ENCODE measurements at places on chromosomes 2 and 18. TPM values are rescaled to one million over a fixed set of nuclear protein-coding genes. Genes with fewer than 3 reads are reported as not detected.

GRCh38 chr18:63302220-63302619 is 17.3 kb downstream of the BCL2 start:
- no peak for DNase-seq

DNA sequence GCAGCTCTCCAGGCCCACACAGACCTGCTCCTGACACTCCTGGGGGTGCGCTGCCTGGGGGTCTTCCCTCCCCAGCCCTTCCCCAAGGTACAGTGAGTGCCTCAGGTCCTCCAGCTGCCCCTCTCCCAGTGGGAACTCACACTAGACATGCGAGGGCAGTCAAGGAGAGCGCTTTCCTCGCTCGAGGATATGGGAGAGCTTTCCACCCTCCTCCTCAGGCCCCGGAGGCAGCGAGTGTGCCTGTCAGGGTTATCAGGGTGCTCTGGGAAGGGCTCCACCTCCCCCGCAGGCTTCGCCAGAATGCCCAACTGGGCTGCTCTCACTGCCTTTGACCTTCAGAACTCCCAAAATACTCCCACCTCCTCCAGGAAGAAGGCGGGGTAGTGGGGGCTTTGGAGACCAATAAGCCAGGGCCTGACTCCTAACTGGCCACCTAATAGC is 85.7 kb upstream of the LAPTM4A start:
- DNase-seq = no peak

DNA sequence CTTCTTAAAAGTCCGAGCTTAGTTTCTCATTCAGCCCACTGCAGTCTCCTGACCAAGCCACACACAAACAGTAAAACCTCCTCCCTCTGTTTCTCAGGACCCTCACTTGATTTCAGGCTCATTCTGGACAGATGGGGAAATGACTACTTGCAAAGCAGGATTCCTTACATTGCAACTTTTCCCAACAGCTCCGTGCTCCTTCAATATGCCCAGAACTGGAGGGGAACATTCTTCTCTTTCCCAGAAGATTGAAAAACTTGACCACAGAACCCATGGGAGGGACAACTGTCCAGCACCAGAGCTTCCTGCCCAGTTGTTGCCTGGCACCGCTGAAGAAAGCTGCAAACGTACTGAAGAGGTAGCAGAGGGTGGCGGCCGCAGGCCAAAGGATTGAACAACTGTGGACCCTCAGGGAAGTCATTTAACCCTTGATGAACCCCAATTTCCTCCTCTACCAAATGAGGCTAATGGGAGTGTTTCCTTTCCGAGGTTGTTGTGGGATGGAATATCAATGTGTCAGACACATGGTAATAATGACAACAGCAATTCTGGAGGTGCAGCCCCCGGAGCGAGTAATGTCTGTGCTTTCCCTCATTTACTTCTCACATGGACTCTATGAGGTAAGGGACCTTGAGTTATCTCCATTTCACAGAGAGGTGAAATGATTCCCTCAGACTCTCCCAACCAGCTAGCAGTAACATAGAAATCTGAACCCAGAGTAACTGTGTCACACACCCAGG is 25.0 kb downstream of the BCL11A start:
- no peak for DNase-seq

- DNase-seq = peak; percentile 64
These were observed 261.0 kb downstream of the NYAP2 start for GRCh38 chr2:225660262-225661131.

- DNase-seq = no peak
These were observed 23.4 kb downstream of the ARHGAP15 start for GRCh38 chr2:143152637-143153036.

DNA sequence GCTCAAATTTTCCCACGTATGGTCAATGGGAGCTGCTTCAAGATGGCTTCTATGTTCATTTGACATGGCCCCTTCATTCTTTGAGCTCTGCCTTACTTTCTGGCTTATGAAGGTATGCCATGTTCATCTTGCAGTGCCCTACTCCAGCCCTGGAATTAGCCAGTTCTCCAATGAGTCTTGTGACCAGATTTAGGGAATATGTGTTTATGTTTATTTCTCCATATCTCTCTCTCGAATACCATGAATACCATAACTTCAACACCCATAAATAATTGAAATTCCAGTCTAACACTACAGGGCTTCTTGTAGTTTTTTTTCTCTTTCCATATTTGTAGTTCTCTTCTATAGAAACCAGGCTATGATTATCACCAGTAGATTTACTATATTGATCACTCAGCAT is 39.7 kb downstream of the EPB41L5 start:
- DNase-seq = no peak

- DNase-seq = no peak
These were observed 711 bp downstream of the DOK6 start for GRCh38 chr18:69401226-69401971.

GRCh38 chr2:204732019-204732418 is 186.7 kb downstream of the PARD3B start:
- no peak for DNase-seq

GRCh38 chr18:31652357-31652756 is 32.0 kb downstream of the B4GALT6 start:
- DNase-seq = no peak

- DNase-seq = no peak
These were observed 4.6 kb downstream of the RND3 start for GRCh38 chr2:150482667-150483400.

GRCh38 chr18:39841482-39842365 is 2113.3 kb upstream of the PIK3C3 start:
- DNase-seq = peak; percentile 48

GRCh38 chr2:181457741-181458425 is 697 bp downstream of the ITGA4 start:
- no peak for DNase-seq

- no peak for DNase-seq
These were observed 818.9 kb upstream of the ACVR2A start for GRCh38 chr2:147025646-147026585.

DNA sequence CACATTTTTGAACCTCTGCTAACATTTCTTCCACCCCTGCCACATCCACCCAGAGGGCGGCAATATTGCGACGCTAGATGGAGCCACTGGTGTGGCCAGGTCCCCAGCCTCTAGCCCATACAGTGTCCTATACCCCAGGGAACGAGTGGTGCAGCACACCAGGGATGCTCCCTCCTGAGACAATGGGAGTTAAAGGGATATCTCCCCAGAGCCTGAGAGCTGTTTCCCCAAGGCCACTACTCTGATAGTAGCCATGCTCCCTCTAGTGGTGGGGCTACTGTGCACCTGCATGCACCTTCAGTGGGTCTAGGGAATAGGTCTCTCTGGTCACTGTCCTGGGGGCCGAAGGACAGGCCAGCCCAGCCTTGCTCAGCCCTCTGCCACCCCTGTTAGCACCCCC is 336.4 kb upstream of the FSHR start:
- DNase-seq = no peak

DNA sequence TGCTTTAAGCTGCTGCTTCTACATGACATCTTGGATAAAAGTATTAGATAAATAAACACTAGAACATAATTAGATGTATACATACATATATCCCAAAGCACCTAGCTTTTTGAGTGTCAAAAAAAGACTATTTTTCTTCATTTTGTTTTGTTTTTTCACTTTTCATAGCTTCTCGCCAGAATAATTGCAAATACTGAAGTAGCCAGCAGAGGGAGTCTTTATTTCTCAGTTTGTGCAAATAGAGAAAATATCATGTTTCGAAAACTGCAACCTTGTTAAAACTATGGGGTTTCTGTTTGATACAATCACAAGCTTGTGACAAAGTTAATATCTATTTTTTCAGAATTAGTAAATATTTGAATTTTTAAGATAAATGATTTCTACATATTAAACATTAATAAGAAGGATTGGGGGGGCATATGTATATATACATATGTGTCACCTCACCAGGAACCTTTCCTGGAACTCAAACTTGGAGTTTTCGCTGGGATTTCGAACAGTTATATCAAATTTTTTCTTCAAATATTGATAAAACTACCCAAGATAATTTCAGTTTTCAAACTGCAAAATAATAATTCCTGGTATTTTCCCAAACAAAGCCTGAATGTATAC is 61.0 kb downstream of the GRB14 start:
- DNase-seq = peak; percentile 22

GRCh38 chr18:37179384-37179783 is 350.5 kb downstream of the KIAA1328 start:
- no peak for DNase-seq

DNA sequence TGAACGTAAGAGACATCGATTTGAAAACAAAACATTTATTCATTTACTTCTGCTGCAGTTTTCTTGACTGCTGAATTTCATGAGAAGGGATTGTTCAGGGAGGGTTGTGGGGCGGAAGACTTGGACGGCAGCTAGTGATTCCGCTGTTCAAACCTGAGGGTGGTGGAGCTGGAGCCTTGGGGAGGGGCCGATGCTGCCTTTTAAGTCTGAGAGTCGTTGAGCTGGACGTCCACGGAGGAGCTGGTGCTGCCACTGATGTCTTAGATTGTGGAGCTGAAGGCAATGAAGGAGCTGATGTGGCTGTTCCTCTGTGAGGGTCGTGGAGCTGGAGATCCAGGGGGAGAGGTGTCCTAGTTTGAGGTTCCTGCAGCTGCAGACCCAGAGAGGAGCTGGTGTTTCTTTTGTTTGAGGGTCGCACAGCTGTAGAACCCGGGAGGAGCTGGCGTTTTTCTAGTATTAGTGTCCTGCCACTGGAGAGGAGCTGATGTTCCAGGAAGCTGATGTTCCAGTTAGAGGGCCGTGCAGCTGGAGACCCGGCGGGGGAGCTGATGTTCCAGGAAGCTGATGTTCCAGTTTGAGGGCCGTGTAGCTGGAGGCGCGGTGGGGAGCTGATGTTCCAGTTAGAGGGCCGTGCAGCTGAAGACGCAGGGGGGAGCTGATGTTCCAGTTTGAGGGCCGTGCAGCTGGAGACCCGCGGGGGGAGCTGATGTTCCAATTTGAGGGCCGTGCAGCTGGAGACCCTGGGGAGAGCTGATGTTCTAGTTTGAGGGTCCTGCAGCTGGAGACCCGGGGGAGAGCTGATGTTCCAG is 150.9 kb downstream of the RTP5 start:
- no peak for DNase-seq

DNA sequence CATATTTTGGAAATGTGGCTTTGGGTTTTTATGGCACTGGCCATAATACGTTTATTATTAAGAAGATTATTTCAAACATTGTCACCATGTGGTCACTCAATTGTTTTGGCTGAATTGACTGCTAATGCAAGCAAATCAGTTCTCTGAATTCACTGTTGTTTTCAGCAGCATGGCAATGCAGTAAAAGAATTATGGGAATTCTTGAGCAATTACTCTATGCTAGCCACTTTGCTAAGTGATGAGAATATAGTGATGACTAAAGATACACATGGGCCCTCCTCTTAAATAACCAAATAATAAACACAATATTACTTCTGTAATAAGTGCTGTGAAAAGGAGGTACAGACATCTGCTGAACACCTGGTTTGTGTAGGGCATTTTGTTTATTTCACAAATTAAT is 58.0 kb upstream of the FANCL start:
- DNase-seq = no peak

DNA sequence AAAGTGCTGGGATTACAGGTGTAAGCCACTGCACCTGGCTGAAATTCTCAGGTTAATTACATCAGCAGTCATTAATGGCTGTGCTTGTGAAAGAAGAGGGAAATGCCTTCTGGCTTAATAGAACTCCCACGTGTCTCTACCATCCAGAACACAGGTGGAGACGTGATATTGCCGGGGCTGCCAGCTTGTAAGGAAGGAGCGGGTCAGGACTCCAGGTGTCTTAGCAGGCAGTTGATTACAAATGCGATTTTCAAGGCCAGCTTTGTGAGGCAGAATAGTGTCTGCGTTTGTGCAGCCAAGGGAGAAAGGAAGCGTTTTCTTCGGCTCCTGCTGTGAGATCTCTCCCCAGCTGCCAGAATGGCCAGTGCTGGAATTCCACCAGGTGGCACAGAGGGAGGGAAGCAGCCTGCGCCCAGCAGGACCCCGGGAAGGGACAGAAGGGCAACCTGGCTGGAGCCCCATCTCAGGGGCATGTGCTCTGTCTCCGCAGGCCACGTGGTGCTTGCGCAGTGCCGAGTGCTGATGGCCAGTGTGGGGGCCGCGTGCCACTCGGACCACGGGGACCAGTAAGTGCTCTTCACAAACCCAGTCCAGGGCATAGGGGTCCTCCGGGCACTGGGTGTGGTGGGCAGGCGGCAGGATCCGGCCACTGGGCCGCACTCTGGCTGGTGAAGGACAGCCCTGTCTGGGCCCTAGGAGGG is 3.7 kb upstream of the ESPNL start:
- no peak for DNase-seq

GRCh38 chr2:235037604-235038166 is 85.9 kb downstream of the SH3BP4 start:
- no peak for DNase-seq

DNA sequence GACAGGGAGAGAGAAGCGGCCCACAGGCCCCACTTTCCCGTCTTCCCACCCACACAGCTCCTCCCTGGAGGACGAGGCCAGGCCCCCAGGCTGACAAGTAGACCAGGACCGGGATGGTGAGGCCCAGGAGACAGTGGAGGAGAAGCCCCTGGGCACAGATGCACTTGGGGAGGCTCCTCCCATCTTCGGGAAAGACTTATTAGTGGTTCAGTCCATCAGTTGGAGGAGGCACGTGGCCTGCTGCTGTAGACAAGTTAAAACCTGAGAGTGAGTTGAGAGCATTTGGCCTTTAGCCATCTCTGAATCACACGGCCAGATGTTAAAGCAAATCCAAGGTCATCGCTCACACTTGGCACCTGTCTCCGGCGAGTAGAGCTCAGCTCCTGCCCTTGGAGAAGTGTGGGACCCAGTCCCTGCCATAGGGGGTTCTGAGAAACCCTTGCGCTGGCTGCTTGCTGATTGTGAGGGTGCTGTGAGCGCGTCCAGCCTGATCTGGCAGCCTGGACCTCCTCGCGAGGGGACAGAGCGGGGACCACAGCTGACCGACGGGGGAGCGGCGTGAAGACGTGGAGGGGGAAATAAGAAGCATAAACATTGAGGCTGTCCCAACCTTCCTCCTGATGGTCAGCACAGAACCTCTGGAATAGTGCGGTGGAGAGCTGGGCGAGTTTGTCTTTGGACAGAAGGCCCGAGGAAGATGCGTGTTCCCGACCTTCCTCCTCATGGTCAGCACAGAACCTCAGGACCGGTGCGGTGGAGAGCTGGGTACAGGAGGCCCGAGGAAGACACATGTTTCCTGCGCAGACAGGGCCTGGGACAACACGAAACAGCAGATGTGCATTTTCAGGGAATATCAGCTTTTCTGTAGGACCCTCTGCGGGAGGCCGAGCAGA is 24.7 kb upstream of the ALLC start:
- no peak for DNase-seq

Gene SLC23A3
- 1.7 TPM for total RNA-seq

Gene TUBA4B
- not detected for total RNA-seq

Gene RAX
- total RNA-seq = not detected

Gene CD302
- 2.0 TPM for total RNA-seq

Gene KIAA2012
- not detected for total RNA-seq

Gene KLHL30
- not detected for total RNA-seq

Gene CCL20
- 10.8 TPM for total RNA-seq

Gene SLC1A4
- 45.0 TPM for total RNA-seq

Gene CAPN14
- not detected for total RNA-seq

Gene ABCG5
- total RNA-seq = not detected

Gene ALLC
- not detected for total RNA-seq

Gene RGPD4
- total RNA-seq = not detected

Gene TTL
- total RNA-seq = 72.8 TPM

Gene LTBP1
- 1.6 TPM for total RNA-seq

Gene AMER3
- not detected for total RNA-seq
